ENCODE measurements at places on chromosomes 3 and 15. TPM values are rescaled to one million over a fixed set of nuclear protein-coding genes. Genes with fewer than 3 reads are reported as not detected.

DNA sequence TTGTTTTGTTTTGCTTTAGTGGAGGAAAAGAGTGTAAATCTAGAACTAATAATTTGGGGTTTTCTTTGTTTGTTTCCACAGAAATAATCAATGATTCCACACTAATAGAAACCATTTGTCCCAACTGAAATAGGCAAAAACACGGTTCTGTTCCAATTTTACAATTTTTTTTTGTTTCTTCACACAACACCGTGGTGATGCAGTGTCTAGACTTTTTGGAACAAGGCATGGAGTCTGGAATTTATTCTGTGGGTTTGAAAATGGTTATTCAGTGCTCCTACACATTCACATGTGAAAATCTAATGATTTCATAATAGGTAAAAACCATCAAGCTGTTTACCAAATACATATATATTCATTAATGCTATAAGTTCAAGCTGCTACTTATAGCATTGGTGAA lies 629.0 kb upstream of the TGFBR2 start:
- DNase-seq = no peak

- DNase-seq = no peak
Observed at GRCh38 chr3:43810797-43811196, 120.1 kb downstream of the ABHD5 start.

Gene ACY1
- 856 TPM for polyA plus RNA-seq

Gene RLBP1
- polyA plus RNA-seq = not detected
